ENCODE measurements at places on chromosomes 7 and 10.

- no peak for ATAC-seq
Observed at GRCh38 chr7:29810297-29810696, 4.0 kb downstream of the WIPF3 start.

DNA sequence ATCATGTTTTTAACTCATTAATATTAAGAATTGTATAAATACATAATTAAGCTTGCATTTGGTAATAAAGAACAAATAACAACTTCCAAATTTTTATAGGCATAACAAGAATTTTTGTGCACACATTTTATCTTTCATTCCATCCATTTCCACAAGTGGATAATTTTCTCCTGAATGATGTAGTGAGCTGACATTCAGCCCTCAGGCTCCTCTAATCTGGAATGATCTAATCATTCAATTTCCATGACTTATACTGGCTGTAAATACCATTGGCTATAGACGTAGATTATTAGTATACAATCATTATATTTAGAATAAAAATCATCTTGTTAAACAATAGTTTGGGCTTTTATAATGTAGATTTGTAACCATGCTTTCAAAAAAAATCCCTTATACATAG, 287.2 kb upstream of the GHITM start:
- ATAC-seq = no peak

GRCh38 chr10:68345621-68346020, 12.9 kb upstream of the PBLD start:
- ATAC-seq = no peak

- ATAC-seq = no peak
Observed at GRCh38 chr7:42235741-42236161, 1.3 kb downstream of the GLI3 start.

DNA sequence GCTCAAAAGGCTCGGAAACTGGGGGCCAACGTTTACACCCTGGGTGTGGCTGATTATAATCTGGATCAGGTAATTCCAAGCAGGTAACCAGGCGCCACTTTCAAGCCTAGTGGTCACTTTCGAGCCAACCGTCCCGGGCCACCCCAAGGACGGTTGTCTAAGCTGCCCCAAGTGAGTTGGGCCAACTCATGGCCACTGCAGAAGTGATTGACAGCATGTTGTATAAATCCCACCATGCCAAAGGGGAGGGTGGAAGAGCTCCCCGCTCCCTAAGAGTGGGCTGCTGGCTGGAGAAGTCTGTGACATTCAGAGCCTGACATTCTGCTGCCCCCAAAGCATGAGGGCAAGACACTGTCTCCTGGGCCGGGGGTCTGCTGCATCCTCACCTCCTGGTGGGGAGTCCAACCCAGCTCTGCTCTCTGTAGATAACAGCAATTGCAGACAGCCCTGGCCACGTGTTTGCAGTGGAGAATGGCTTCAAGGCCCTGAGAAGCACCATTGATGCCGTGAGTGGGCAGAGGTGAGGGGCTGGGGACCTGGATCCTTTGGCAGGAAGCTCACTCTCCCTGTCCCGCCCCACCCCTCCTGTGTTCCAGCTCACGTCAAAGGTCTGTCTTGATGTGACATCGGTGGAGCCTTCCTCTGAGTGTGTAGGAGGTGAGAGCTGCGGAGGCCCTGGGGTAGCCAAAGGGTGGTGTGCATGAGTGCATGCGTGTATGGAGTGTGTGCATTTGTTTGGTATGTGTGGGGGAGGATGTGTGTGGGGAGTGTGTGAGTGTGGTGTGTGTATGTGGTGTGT, 10.8 kb downstream of the ANTXRL start:
- ATAC-seq = no peak

- no peak for ATAC-seq
Observed at GRCh38 chr10:79385804-79386531, 38.7 kb downstream of the PPIF start.

GRCh38 chr10:119301397-119301796, 94.0 kb downstream of the GRK5 start:
- peak; percentile 59 for ATAC-seq

GRCh38 chr7:35695473-35695850, 527 bp upstream of the HERPUD2 start:
- peak; percentile 47 for ATAC-seq

GRCh38 chr10:48336978-48337599, 30.6 kb downstream of the MAPK8 start:
- peak; percentile 74 for ATAC-seq

DNA sequence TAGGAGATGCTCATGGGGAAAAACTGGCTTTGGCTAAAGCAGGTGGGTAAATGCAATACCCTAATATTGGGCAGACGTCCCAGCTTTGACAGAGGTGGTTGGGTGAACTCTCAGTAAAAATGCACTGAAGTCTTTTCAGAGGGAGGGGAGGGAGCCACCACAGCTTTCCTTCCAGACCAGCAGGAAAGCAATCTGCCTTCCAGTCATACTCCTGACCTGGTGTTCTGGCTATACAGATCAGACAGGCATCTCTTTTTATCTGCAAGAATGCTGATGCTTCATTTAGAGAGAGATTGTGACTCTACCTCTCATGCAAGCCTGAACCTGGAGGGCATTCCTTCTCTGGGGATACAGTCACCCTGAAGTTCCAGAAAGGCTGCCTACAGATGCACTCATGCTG, 52.6 kb upstream of the ICA1 start:
- no peak for ATAC-seq

DNA sequence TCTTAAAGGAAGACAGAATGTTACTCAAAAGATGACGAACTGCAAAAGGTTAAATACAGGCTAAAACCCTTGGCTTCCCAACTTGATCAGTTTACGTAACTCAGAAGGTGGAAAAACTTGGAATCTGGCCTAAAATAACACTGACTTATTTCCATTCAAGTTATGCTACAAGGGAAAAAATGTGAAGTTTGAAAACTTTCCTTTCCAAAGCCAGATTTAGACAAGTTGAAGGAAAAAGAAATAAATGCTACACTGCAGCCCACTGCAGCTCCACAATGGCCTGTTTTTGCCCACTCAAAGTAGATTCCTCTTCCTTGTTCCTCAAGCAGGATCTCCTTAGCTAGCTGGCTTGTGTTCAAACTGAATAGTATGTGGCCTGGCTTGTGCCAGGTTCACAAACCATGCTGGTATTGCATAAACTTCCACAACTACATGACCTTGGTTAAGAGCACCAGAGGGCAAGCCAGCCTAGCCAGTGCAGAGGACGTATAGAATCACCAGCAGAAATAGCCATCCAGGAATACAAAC, 166.2 kb downstream of the CPEB3 start:
- ATAC-seq = no peak

DNA sequence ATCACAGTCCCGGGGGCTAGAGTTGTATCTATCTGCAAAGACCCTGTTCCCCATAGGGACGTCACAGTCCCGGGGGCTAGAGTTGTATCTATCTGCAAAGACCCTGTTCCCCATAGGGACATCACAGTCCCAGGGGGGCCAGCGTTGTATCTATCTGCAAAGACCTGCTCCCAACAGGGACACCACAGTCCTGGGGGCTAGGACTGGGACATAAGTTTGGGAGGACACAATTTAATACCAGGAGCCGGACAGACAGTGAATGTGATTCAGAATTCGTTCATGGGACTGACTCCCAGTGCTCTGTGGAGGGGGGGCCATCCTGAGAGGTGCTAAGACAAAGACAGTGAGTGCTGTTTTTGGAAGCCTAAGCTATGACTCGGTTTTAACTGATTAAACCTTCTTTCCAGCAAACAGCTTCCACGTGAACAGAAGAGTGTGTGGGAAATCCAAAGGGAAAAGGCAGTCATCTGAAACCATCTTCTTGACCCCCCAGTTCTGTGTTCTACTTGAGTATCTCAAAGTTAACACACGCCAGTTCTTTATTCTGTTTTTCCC, 153.0 kb downstream of the DIP2C start:
- ATAC-seq = no peak

DNA sequence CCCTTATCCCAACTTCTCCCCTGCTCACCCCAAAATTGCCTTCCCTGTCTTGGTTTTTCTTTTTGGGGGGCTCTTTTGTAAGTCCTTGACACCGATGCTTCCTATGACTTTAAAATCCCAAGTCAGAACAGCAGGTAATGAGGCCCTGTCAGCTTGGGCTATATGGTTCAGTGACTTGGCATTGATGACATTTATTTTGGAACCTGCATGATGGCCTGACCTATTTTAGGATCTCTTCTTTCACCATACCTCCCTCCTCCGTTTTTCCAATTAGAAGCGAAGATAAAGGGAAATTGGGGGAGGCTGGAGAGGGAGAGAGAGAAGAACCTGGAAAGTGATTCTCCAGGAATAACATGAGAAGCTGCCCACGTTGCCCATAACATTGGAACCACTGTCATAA, 424.9 kb upstream of the AUTS2 start:
- no peak for ATAC-seq

- peak; percentile 55 for ATAC-seq
Observed at GRCh38 chr10:101693651-101693977, 1.4 kb downstream of the FBXW4 start.

DNA sequence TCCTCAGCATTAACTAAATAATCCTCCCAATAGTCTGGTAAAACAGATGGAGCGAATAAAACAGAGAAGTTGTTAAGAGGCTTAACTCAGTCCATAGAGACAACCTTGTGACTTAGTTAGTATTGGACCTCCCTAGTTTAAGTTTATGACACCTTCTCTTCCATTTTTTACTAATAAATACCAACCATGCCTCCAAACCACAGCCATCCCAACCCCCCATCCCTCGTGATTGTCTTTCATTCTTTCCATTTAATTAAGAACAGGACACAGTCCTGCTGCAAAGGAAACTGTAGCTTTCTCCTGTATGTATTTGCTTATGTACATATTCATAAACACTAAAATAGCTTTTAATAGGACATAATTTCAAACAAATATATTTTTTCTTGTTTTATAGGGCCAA, 238.2 kb downstream of the SEMA3D start:
- no peak for ATAC-seq

- ATAC-seq = no peak
Observed at GRCh38 chr7:68488341-68489060, 1109.8 kb upstream of the AUTS2 start.

- peak; percentile 25 for ATAC-seq
Observed at GRCh38 chr7:37448011-37448635, 541 bp downstream of the ELMO1 start.

GRCh38 chr7:31478721-31479120, 35.2 kb upstream of the ITPRID1 start:
- no peak for ATAC-seq

GRCh38 chr10:386771-387592, 251.7 kb downstream of the ZMYND11 start:
- ATAC-seq = no peak

GRCh38 chr10:125258676-125259075, 98.3 kb upstream of the CTBP2 start:
- ATAC-seq = no peak

DNA sequence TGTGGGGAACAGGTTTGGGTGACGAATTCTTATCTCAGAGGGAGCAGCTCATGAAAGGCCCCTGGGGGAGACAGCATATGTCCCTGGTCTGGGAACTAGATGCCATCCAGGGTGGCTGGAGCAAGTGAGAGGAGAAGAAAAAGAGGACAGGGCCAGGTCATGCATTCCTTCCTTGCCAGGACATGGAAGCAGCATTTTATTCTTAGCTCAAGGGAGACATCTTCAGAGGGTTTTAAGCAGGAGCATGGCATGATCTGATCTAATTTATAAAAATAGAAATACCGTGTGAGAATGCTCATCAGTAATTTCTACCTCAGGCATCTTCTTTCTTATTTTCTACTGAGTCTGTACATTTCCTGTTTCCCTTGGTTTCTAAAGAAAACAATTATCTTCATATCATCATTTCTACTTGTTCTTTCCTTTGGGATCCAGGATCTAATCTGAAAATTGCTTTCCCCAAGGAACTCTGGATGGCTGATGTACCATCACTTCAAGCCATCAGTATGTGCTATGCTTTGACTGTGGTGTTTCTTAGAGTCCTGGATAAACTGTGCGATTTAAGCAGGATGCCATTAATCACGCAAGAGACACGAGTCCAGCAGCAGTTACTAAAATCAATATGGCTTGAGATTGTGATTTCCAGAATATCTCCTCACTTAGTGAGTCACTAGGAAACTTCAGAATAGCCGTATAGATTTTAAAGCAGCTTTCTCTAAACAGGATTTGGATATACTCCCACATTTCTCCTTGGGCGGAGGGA, 386.2 kb downstream of the GALNT17 start:
- no peak for ATAC-seq

- no peak for ATAC-seq
Observed at GRCh38 chr7:30352169-30352568, 67.8 kb downstream of the ZNRF2 start.

- ATAC-seq = peak; percentile 94
Observed at GRCh38 chr10:12333380-12334185, 15.8 kb upstream of the CAMK1D start.

- no peak for ATAC-seq
Observed at GRCh38 chr10:96118604-96119450, 11.3 kb upstream of the ZNF518A start.

- ATAC-seq = no peak
Observed at GRCh38 chr7:87774690-87775089, 101.5 kb downstream of the SLC25A40 start.

- ATAC-seq = no peak
Observed at GRCh38 chr7:105707967-105708762, 126.9 kb upstream of the EFCAB10 start.

- no peak for ATAC-seq
Observed at GRCh38 chr10:47092831-47093230, 181.6 kb downstream of the PTPN20 start.

DNA sequence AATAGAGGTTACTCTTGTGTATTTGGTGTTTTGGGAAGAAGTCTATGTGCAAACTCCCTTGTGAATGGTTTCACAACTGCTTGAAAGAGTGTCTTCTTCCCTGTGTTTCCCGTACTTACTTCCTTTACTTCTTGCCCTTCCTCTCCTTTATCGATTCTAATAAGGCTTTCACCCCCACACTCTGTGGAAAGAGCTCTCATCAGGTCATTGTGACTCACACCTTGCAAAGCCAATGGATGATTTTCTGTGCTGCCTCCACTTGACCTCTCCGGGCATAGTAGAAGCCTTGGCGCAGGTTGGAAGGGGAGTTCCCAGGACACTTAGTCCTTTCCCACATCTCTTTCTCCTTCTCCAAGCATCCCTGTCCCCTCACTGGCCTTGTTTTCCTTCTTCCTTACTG, 6.2 kb upstream of the TSPAN15 start:
- no peak for ATAC-seq

DNA sequence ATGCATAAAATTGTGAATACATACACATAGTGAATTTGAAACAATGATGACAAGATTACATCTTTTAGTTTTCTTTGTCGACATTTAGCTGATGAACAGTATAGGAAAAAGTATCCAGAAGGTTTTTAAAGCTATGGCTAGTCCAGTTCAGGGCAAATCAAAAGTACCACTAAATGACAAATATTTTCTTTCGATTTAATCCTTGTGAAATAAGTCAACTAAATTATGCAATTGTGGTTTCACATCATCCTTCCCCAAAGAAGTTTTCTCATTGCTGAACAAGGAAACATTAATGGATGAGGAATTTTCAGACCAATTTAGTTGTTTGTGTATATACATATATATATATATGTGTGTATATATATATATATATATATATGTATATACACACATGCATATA, 774.0 kb downstream of the DNAJB9 start:
- no peak for ATAC-seq

- ATAC-seq = no peak
Observed at GRCh38 chr7:66629222-66630062, 761 bp downstream of the KCTD7 start.

Data from activated T-helper 17 cell treated with anti-CD3 and anti-CD28 coated beads, Interleukin-2, amount 50 U/mL, for 72 hours (primary cell).